ENCODE measurements at places on chromosomes 1 and 21.

DNA sequence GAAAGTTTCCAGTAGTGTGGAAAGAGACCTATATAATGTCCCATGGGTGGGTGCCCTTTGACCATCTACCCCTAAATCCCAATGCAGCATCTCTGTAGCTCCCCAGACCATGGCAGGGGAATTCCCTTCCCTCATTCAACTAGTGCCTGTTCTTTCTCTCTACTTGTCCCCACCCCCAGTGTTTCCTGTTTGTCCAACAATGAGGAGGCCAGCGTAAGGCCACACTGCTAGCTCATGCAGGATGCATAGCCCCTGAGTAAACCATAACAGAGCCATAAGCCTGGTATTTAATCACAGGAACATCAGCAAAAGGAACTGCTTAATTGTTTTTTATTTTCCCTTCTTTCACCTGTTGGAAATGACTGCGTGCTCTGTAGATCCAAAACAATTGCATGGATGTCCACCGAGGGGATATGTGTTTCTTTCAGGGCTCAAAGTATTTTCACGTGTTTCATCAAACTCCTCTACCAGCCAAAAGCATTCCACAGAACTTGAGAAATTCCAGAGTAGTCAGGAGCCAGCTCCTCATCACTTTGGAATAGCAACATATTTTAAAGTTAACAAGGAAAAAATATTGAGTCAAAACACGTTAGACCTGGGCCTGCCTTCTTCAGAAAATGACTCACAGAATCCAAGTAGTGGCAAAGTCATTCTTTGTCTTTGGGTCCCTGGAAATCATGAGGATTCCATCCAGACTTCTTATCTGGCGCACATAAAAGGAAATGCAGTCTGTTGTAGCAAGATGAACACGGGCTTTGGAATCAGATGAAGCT lies 162.5 kb upstream of the SGIP1 start:
- no peak for DNase-seq

GRCh38 chr1:203888807-203889251 lies 27.4 kb downstream of the SNRPE start:
- DNase-seq, result peak; percentile 56

DNA sequence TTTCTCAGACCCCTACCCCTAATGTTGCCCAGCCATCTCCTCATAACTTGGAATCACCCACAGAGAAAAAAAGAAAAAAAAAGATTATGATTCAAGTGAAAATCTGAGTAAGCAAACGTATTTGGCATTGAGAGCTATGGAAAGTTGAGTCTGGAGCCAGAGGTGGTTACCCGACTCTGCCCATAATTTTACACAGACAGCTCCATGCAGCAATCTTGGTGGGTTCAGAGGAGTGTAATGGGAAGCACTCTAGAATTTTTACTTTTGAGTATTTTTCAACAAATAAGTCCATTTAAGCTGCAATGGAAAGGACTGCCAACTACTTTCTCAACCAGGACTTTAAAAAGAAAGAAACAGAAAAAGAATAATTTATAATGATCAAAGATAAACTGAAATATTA lies 62.7 kb downstream of the ZC3H11B start:
- DNase-seq, result no peak

DNA sequence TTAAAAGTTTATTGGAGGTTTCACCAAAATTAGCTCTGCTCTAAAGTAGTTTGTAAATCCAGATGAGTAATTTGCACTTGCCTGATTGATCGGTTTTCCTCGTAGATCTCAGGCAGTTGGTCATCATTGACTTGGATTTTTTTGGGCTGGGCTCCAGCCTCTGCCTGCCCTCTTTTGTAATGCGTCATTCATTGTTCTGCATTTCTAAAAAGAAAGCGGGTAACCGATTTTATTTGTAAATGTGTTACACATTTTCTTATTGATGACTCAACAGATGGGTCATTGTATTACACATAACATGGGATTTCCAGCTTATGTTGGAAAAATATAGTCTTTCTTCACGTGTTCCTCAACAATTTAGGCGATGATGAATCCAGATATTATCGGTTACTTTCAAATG lies 5.5 kb downstream of the ETS2 start:
- no peak for DNase-seq

DNA sequence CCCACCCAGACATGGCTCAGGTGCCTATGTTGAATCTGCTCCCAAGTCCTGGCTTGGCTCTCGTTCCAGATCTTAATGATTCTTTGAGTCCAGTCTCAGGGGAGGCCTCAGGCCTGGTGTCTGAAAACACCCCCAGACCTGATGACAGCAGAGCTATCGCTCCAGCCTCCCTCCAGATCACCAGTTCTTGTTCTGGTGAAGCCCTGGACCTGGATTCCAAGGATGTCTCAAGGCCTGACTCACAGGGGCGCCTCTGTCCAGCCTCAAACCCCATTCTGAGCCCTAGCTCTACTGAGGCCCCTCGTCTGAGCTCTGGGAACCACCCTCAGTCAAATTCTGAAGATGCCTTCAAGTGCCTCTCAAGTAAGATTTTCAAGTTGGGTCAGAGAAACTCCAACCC lies 11.4 kb downstream of the MROH7 start:
- DNase-seq, result no peak

- no peak for DNase-seq
These were observed 10.0 kb downstream of the ECHDC2 start for GRCh38 chr1:52911541-52911940.

DNA sequence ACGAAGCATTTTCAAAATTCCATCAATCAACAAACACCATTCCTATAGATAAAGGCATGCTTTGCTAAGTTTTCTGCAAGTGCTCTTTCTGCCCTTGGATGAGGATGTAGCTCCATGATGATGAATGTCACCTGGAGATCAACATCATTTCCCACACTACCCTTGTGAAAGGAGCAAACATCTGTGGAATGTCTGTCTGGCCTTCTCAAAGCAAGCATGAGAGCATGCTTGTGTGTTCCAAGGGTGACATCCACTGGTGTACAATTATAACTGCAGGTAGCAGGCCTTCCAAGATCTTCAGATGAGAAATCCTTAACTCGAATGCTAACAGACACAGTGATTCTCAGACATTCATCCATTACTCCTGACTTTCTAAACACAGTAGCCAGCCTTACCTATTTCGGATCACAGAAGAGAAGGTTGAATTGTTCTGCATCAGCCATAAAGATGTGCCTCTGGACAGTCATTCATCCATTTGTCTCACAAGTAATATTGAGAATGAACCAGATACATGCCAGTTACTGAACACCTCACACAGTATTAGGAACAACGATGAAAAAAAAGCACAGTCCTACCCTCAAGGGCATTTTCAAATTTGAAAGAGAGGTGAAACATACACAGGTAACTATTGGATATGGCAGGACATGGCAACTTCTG lies 162.4 kb downstream of the TPR start:
- peak; percentile 63 for DNase-seq

DNA sequence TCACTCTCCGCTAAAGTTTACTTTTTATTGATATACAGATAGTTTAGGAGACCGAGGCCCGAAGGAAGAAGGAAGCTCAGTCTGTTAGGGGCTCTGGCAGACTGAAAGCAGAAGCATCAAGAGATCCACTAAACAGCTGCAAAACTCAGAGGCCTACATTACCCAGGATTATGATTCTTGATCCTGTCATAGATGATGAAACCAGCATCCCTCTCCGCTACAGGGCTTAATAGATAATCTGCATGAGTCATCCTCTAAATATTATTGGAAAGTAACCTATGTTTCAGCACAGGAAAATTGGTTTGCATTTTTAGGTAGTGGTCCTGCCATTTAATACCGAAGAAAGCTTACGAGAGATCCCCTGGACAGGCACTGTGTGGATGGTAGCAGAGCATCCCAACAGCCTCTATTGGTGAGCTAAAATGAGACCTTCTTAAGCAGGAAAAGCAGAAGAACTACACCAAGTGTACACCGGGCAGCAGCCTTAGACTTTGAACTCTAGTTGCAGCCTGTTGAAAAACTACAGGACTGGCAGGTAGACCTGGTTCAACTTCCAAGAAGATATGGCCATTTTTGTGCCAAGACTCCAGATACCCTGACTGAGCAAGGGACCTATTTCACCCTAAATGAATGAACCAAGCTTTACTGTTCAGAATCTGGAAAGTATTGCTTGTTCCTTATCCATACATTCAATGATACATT lies 6.8 kb downstream of the CASQ2 start:
- DNase-seq, result no peak

DNA sequence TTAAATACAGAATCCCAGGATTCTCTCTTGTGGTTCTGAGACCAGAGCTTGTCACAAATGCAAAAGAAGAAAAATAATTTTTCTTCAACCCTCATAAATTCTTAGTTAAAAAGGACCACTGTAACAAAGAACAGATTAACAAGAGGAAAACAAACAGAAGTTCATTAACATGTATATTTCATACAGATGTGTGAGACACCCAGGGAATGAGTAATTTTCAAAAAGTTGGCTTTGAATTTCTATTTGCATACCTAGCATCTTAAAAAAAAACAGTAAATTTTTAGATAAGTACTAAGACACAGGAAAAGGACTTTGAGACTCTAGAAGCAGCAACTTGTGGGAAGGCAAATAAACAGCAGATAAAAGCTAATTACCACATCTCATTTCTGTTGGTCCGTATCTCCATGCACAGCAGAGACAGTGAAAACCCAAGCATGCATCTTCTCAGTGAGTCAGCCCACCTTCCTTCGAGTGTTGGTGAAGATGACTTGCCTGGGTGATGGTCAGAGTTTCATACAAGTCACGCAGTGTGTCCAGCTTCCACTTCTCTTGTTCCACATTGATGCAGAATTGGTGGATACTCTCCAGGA lies 399.9 kb upstream of the ADAMTS5 start:
- no peak for DNase-seq

- no peak for DNase-seq
These were observed 101.7 kb downstream of the NAV1 start for GRCh38 chr1:201640624-201641023.

GRCh38 chr1:179079113-179079761 lies 2.6 kb upstream of the TOR3A start:
- peak; percentile 47 for DNase-seq

- DNase-seq, result no peak
These were observed at the start of gene IFNAR2 for GRCh38 chr21:33229784-33230544. Gene IFNAR2 (plus strand): TSS chr21:33229938. CDS start chr21:33241923, 11,985 bp downstream.

- no peak for DNase-seq
These were observed 13.5 kb downstream of the PDPN start for GRCh38 chr1:13597166-13597565.

- no peak for DNase-seq
These were observed 65.1 kb upstream of the RGL1 start for GRCh38 chr1:183739741-183740271.

DNA sequence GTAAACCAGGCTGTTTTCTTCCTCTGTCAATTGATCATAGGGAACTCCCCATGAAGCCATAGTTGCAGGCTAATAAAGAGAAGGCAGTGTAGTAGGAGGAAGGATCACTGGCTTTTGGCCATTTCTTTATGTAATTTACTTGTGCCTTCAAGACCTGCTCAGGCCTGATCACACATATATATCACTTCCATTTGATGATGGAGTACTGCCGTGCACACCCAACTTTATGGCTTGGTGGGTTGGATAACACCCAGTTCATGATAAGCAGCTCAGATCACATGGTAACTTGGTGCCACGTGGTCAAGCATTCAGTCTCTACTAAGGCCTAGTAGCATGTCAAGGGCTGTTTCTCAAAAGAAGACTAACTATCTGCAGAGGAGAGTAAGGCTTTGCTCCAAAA lies 4.1 kb downstream of the MROH9 start:
- DNase-seq, result no peak

- no peak for DNase-seq
These were observed 19.7 kb downstream of the CAMK2N1 start for GRCh38 chr1:20466273-20466672.

DNA sequence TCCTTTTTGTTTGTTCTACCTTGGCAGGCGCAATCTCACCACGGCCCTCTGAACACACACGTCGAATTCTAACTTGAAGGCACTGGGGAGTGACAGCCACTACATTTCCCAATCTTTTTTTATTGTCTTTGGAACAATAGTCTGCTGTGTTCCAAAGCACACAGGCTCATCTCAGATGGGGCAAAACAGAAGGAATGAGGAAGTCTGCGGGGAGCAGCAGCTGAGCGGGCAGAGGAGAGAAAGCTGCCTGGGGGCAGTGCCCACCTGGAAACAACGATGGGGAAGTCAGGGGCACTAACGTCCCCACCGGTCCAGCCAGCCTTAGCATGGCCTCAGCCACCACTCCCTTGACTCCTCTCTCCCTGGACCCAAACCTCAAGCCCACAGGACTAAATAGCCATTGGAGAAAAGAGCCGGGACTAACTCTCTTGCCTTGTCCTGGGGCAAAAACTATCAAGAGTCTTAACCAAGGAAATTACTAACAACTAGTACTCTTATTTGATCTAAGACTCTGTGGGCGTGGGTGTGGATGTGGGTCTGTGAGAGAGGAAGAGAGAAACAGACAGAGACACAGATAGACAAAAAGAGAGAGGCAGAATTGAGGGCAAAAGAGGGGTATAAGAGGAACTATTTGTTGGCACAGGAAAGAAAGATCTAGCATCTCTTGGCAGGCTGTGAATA lies 34.2 kb downstream of the SYF2 start:
- DNase-seq, result no peak

GRCh38 chr1:242245255-242245654 lies 246.4 kb upstream of the MAP1LC3C start:
- no peak for DNase-seq

DNA sequence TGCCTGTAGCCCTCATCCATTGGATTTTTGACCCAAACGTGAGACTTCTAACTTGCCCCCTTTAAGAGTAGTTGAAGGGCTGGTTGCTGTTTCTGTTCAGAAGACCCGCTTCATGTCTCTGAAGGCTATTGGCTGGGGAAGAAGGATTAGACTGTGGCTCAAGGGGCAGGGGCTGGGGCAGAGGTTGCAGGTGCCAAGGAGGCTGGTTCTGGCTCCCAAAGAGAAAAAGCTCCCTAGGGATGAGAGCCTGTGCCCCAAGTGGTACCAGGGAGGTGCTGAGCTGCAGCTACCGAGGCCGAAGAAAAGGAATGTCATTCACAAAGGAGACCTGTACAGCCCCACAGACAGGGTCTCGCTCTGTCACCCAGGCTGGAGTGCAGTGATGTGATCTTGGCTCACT lies 5.8 kb downstream of the WNT3A start:
- no peak for DNase-seq

DNA sequence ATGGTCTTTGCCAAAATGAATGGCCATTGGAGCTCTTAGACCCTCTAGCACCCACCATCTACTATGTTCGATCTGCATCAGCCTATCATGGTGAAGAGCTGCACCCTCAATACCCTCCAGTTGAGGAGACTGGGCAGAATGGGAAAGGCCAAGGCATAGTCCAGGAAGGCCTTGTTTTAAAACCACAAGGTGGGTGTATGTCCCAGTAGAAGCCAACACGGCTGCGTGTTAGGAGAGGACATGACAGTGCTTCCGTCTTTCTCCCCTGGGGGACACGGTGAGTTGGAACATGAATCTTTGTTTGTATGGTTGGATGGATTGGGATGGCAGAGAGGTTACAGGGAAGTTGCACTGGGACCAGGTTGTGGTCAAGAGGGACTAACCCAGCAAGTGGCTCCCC lies 18.6 kb upstream of the SH3D21 start:
- no peak for DNase-seq

DNA sequence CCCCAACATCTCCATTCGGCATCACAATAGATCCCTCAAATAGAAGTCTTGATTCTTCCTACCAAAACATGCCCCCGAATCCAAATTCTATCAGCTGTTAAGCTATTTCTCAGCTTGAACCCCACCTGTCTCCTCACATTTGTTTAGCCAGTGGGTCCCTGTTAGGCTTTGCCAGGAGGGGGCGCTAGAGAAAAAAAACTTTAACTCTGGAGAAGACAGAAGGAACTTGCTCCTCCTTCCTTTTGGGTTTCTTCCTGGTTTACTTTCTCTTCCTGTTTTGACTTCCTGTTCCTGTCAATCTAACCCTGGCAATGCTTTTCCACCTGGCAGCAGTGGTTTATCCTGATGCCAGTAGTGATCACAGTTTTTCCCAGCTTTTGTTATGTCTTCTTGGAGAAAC lies 95.6 kb upstream of the KCNK1 start:
- DNase-seq, result no peak
